ENCODE measurements at places on chromosomes 1 and 21. TPM values are rescaled to one million over a fixed set of nuclear protein-coding genes. Genes with fewer than 3 reads are reported as not detected.

Gene AGO3
- 30.3 TPM for total RNA-seq

Gene WLS
- 114 TPM for total RNA-seq

Gene LMX1A
- total RNA-seq: not detected

Gene IRF6
- 1.4 TPM for total RNA-seq

Gene FAM43B
- total RNA-seq: 3.8 TPM

Gene MAEL
- 0.11 TPM for total RNA-seq

Gene MXRA8
- 50.4 TPM for total RNA-seq

Gene PIK3CD
- 7.9 TPM for total RNA-seq

Gene SYT6
- not detected for total RNA-seq
